ENCODE measurements at places on chromosomes 5 and 9. TPM values are rescaled to one million over a fixed set of nuclear protein-coding genes. Genes with fewer than 3 reads are reported as not detected.

DNA sequence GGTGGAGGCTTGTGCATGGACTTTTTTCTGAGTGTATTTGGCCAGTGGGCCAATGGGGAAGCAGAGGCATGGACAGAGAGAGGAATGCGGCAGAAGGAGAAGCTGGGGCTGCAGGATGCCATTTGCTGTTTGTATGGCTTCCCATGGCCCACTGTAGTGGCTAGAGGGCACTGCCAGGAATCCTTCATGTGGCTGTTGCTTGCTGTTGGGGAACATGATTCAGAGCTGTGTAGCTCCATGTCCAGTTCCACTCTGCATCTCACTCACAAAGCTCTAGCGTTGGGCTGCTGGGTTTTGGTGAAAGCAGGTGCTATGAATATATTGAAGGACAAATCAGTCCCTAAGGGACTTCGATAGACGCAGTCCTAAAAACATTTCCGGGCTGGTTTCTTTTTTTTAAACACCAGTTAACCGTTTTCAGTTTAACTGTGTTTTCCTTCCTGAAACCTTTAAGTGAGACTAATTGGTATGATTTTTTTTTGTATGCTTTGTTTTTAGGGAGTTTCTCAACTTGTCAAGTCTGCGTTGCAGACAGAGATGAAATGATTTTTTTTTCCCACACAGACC, 51.3 kb downstream of the SLC22A5 start:
- no peak for DNase-seq

- DNase-seq: no peak
Measured at GRCh38 chr5:137856201-137856600, 11.5 kb upstream of the MYOT start.

DNA sequence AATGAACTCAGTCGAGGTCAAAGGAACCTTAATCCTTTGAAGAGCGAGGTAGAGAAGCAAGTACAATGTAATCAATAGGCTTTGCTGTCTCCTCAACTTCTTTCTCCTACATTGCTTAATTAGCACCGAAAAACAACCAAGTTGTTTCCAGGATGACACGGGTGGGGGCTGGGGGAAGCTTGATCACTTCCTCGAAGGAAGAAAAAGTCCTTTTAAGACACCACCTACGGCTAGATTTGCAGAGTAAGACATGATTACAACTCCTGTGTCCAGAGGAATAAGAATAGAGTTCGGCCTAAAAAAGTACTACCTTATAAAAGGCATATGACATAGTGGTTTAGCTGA, 811 bp upstream of the ARRDC3 start:
- DNase-seq: peak; percentile 51

DNA sequence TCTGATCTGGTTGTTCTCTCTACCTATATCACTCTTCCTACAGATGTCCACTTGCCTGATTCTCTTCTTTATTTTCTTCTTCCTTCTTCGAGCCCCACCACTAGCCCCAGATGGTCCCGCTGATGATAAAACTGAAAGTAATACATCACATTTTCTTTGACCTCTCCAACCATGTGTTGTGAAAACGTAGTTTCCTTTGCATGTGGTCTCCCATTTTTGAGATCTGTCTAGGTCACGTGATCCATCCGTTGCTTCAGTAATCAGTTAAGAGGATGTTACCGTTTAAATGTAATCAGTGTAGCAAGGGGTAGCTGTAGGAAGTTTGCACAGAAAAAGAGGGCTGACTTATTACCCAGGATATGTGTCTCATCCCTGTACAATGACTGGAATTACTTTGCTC, 426.3 kb upstream of the TLE4 start:
- DNase-seq: no peak

DNA sequence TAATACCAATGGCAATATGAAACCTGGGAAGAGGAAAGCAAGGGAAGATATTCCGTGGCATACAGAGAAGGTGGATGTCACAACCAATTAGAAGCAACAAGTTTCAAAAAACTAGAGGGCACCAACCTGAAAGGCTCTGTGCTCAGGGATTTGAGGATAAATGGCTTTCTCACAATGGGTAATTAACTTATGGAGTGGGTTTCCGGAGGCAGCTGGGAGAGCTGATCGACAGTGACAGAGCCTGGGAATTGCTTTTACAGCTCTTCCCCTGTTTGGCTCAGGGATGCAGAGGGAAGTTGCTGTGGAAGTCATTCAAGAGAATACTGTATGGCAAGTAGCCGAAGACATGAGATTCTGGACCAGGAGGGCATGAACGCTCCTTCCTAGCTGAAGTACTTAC, 237.0 kb downstream of the KIF4B start:
- no peak for DNase-seq

- DNase-seq: no peak
Measured at GRCh38 chr5:157047898-157048297, 11.0 kb downstream of the HAVCR1 start.

- no peak for DNase-seq
Measured at GRCh38 chr5:175894793-175895192, 23.4 kb downstream of the CPLX2 start.

- DNase-seq: no peak
Measured at GRCh38 chr9:10903969-10904368, 291.2 kb upstream of the PTPRD start.

DNA sequence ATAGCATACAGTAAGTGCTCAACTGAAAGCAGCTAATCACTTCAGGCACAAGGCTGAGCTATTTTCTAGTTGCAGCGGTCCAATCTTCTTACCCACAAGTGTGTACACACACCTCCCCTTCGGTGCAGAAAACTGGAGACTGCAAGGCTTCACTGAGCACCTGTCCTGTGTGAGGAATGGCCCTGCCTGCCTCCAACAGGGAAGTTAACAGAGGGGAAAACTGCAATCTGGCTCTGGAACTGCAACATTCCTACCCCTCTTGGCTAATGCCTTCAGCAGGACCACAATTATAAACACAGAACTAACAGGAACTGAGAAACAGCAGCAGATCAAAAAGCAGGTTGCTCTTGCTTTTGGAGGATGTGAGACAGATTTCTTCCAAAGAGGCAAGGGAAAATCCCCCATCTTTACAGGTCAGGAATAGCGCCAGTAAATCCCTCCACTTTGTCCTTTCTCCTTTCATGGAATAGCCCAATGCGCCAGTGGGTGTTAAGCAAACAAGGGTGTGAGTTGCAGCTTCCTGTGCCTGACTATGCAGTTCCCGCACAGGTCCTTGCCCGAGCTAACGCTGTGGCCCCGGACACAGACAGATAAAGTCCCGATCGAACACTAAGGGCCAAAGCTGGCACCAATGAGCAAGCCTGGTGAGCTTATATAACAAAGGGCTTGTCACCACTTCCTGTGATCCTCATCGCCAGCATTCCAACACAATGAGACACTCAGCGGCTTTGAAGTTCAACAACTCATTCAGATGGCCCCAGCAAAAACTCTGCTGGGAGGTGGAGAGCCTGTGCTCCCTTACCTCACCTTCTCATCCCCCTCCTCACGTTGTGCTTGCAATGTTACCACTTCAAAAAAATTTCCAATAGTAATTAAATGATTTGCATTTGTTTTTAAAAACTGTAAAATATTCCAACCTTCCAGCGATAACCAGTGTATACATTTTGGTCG, 21.5 kb downstream of the SHB start:
- DNase-seq: peak; percentile 77

- no peak for DNase-seq
Measured at GRCh38 chr9:105188746-105189145, 55.7 kb upstream of the SLC44A1 start.

DNA sequence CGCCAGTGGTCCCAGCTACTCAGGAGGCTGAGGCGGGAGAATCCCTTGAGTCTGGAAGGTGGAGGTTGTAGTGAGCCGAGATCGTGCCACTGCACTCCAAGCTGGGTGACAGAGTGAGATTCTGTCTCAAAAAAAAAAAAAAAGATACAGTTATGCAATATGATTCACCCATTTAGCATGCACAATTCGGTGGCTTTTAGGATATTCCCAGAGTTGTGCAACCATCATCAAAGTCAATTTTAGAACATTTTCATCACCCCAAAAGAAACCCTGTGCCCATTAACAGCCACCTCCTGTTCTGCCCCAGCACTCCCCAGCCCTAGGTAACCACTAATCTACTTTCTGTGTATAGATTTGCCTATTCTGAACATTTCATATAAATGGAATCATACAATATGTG, 4.3 kb upstream of the DHFR start:
- no peak for DNase-seq

- no peak for DNase-seq
Measured at GRCh38 chr9:91382298-91382697, 20.6 kb upstream of the AUH start.

GRCh38 chr5:149420545-149421371, 41.7 kb upstream of the IL17B start:
- peak; percentile 49 for DNase-seq

DNA sequence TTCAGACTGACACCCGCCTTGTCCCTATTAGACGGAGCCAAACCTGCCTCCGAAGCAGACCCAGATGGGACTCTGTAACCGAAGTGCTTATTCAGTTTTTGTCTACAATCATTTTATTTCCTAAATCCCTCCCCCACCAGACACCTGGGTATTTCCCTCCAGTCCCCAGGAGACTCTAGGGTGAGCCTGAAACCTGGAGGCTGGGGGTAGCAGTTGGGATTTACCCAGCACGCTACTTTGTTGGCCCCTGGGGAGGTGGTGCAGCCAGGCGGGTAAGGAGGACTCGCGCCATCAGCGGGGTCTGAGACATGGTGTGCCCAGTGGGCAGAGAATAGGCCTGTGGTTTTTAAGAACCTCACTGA, 1.3 kb upstream of the LHX2 start:
- DNase-seq: no peak

DNA sequence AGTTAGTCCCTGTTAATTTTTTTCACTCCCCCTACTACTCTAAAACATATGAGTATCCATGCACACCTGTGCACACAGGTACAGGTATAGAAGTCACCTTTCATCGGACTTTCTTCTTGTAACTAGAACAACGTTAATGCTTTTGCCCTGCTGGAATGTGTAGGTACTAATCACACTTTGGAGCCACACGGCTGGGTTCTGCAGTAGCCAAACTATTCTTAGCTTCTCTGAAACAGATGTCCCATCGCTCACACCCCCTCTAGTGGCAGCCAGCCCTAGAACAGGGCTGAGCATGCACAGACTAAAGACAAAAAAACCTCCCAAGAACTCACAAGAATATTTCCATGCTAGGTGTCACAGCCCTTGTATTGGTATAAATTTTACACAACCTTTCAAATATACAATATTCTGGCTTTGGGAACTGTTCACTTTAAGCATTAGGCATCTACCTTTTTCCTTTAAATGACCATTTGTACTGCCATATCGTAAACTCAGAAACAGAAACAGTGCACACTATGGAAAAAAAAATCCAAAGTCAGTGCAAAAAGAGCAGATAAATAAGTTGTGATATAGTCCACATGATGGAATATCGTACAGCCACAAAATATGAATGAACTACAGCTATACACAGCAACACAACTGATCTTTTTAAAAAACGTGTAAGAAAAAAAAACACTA, 64.0 kb downstream of the RETREG1 start:
- peak; percentile 87 for DNase-seq

DNA sequence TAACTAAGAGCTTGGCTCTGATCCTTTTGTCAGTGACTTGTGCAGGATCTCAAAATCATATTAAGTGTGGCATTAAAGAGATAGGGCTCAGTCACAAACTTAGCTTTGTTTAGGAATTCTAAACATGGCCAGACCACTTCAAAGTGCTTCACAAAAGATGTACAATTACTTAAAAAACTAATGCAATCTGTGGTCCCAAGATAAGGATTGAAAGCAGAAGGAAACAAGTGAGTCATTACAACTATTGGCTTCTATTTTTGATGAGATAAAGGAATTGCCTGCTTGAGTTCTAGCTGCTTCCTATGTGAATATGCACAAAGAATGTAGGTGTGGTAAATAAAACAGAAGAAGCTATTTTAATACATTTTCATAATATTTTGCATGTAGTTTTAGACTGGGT, 44.9 kb upstream of the SLC12A2 start:
- DNase-seq: no peak

ZMAT2 gene
- total RNA-seq: 29.6 TPM

SEC61B gene
- 41.9 TPM for total RNA-seq

FKTN gene
- 6.3 TPM for total RNA-seq

ASPN gene
- 4.8 TPM for total RNA-seq

SPATA31C1 gene
- not detected for total RNA-seq

HDHD3 gene
- total RNA-seq: 9.8 TPM

SPIN1 gene
- total RNA-seq: 44.9 TPM
